ENCODE measurements at places on chromosomes 3 and 15.

GRCh38 chr3:178583963-178584575, 47.8 kb downstream of the KCNMB2 start:
- no peak for DNase-seq

- DNase-seq: peak; percentile 52
These were observed 6.5 kb upstream of the DNASE1L3 start for GRCh38 chr3:58217209-58217811.

GRCh38 chr3:133037436-133037835, 755 bp upstream of the TMEM108 start:
- DNase-seq: no peak

GRCh38 chr3:8353364-8353763, 148.3 kb upstream of the LMCD1 start:
- no peak for DNase-seq

DNA sequence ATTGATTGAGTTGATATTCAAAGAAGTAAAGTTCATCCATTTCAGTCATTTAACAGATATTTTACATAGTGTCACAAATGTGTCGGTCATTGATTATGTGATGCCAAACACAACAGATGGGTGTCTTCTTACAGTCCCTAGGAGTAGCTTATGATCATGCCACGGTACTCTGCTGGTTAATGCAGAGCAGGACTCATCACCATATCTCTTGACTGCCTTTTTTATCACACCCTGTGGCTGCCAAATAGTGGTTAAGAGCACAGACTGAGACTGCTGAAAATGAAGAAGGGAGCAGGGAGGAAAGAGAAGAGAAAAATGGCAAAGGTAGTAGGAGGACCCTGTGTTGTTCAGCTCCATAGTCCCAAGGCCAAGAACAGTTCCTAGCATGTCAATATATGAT, 12.8 kb upstream of the TIMMDC1 start:
- DNase-seq: no peak

DNA sequence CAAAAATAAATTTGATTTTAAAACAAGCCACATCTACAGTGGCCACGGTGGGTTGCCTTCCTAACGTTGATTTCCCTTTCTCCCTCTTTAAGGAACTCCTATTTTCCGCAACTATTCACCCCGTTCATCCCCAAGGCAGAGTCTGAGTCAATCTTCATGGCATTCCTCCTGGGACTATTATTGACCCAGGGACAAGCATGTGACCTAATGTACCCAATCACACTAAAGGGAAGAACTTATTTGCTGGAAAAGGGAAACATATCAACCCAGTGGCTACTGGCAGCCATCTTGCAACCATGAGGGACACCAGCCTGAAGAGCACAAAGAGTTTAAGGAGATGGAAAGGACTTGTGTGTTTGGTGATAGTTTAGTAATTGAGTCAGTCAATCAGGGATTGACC, 55.4 kb upstream of the ARHGEF3 start:
- DNase-seq: no peak

DNA sequence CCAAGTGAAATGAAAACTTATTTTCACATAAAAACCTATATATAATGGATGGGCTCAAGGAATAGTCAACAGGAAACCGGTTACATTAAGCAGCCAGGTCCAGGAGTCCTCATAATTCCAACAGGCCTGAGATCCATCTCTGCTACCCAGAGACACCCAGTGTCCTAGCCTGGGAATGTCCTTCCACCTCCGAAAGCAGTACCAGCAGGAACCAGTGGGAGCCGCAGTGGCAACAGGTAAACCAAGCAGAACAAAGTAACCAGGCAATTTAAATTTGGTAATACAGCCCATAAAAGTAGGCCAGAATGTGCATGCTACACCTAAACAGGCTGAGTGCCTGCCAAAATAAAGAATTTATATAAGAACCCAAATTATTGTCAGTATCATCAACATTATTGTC, 195.6 kb downstream of the ZBBX start:
- DNase-seq: no peak

- DNase-seq: no peak
These were observed 307.2 kb downstream of the KCNH8 start for GRCh38 chr3:19455546-19455945.

GRCh38 chr3:52349611-52350395, 33.7 kb downstream of the DNAH1 start:
- DNase-seq: no peak

DNA sequence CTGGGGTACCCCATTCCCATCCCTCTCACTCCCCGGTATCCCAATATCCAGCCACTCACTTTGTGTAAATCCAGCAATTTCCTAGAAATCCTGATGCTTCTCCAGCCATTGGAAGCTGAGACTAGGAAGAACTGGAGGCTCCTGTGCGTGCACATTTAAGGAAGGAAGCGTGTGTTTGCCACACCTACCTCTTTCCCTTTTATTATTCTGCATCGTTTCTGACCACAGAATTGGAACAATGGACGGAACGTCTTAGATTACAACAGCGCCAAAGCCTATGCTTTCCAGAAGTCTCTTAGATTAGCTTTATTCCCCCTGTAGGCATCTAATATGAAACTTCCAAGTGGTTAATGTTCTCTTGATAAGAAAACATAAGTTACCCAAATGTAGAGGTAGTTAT, 234.8 kb upstream of the TRIM42 start:
- no peak for DNase-seq

DNA sequence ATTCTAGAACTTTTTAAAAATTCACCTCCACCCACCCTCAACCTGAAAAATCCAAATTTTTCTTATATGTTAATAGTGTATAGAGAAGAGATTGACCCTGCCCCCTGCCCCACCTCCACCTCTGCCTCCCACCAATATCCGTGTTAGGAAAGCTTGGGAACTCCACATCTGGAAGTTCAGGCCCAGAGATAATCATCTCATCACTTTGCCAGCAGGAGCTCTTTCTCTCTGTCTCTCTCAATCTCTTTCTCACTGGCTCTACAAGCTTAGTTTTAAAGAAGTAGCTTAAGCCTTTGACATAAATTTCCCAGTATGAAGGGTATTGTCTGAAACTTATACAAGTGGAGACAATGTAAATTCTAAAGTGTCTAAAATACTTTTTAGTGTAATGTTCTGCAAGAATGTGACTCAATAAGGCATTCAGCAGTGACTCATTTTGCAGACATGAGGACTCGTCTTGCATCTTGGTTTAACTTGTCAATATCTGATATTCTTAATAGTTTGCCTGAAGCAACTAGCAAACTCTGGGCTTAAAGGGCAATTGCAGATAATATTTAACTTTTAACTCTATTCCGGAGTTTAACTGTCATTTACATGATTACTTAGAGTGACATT, 299.8 kb upstream of the EPHA3 start:
- peak; percentile 37 for DNase-seq

GRCh38 chr3:67083277-67083676, 85.2 kb downstream of the KBTBD8 start:
- peak; percentile 1 for DNase-seq

- peak; percentile 80 for DNase-seq
These were observed 25.2 kb downstream of the SNAPC5 start for GRCh38 chr15:66472176-66472999.

DNA sequence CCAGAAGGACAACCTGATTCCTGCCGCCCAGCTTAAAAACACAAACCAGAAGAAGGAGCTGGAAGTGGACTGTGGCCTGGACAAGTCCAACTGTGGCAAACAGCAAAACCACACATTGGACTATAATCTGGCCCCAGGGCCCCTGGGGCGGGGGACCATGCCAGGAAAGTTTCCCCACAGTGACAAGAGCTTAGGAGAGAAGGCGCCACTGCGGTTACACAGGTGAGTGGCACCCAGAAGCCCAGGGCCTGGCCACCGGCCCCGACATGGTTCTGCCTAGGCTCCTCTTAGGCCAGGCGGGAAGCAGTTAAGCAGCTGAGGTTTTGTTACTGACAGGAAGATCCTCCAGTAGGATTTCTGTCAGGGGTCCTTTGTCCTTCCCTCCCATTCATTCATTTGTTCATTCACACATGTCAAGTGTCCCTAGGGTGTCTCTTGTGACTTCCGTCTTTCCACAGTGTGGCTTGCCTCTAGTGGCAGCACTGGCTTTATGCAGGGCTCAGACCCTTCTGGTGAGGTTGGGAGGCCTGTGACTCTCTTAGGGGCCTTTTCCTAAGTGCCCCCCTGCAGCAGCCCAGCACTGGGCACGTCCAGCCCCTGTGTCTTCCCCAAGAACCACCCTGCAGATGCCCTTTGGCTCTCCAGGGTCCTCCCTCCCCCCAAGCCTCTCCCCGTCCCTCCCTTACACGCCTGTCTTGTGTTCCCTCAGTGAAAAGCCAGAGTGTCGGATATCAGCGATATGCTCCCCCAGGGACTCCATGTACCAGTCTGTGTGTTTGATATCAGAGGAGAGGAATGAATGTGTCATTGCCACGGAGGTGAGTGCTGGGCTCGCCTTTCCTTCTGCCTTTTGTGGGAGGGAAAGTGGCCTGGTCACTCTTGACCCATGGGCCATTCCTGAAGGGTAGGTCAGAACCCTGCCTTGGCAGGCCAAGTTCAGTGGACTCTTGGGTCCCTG, 7.8 kb downstream of the DLL4 start:
- peak; percentile 15 for DNase-seq

DNA sequence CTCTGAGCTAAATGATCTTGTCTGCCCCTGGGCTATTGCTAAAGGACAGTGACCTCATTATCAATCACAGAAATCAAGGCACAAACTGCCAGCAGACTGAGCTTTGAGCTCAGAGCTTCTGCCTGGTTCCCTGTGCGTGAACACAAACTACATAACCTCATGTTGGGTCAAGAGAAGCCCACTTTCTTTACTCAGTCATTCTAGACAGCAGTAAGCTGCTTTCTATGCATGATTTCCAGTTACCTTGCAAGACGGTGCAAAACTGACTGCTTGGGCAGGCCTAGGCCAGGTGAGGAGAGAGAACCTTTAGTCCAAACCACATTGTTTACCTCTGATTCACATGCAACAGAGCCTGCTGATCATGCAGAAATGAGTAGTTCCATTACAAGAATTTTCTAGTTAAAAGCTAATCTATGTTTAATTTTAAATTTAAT, 75.1 kb downstream of the ARRDC4 start:
- DNase-seq: no peak

DNA sequence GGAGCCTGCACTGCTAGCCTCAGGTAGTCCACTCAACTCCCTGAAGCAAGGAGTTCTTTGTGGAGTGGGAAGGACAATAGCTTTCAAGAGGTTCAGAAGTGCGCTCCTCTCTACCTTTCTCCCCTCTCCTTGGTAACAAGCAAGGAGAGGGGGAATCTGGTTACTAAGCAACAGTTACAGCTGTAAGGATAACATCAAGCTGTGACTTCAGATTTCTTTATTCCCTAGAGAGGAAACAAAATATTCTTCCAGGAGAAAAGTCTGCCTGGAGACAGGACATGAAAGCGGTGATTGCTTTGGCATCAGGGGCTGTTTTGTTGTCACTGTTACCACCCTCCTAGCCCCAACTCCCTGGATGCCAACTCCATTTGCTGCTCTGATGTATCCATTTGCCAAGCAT, 70.4 kb downstream of the TRANK1 start:
- no peak for DNase-seq

DNA sequence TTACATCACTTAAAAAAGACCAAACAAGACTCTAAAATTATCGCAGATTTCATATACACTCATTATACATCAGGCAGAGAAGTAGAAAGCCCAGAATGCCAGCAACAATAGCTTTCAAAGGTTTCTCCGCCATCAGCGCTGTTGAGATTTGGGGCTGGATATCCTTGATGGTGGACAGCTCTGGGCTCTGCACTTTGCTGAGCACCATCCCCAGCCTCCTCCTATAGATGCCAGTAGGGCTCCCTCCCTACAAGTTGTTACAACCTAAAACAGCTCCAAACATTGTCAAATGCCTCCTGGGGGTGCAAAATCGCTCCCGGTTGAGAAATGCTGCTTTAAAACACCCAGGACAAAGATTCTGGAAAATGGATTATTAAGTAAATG, 73.5 kb downstream of the ATP10A start:
- no peak for DNase-seq

- no peak for DNase-seq
These were observed 1.1 kb upstream of the TNFAIP8L3 start for GRCh38 chr15:51095681-51096331.

GRCh38 chr3:189394599-189395121, 222.9 kb downstream of the TPRG1 start:
- DNase-seq: no peak

DNA sequence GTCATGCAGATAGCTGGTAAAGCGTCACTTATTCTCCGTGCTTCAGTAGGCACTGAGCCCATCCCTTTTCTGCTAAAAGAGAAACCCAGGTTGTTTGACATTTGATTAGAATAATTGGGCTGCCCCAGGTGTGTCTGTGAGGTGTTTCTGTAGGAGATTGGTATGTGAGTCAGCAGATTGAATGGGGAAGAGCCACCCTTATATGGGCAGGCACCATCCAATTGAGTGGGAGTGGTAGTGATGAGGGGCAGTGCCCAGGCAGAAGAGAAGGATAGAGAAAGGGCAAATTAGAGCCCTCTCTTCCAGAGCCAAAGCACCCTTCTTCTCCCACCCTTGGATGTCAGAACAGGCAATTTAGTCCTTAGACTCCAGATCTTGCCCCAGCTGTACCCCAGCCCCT, 384.3 kb upstream of the GBE1 start:
- no peak for DNase-seq

DNA sequence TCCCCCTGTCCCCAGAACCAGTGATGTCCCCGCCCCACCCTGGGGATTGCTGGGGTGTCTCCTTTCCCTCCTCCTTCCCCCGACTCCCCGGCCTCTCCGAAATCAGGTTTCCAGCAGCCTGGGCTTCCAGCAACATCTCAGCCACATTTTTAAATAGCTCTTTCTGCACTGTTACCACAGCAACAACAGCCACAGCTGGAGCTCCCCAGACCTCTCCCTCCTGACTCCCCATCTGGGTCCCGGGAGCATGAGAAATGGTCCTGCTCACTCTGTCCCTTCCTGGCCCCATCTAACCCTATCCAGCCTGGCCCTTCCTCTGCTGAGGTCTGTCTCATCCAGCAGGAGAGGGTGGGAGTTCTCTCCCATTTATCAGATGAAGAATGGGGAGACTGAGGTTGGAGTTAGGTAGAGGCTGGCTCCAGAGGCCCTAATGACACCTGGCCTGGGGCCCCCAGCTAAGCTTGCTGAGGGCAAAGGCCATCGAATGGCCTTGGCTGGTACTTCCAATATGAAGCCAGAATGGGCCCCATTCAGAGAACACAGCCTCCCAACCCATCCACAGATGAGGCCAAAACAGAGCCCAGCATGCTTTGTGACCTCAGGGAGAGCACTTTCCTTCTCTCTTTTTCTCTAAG, 1.5 kb downstream of the CAMK1 start:
- no peak for DNase-seq

DNA sequence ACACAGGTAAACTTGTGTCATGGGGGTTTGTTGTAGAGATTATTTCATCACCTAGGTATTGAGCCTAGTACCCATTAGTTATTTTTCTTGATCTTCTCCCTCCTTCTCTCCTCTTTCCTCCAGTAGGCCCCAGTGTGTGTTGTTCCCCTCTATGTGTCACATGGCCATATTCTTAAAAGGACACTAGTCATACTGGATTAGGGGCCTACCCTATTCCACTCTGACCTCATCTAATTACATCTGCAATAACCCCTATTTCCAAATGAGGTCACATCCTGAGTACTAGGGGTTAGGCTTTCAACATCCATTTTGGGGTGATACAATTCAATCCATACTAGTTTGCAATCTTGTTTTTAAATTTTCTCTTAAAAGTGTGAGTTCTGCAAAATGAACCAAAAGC, 142.8 kb downstream of the IMPG2 start:
- DNase-seq: no peak

All from kidney glomerular epithelial cell (primary cell).